Activated CD4-positive, CD25-positive, alpha-beta regulatory T cell treated with anti-CD3 and anti-CD28 coated beads, Interleukin-2, amount 50 U/mL, for 72 hours (primary cell): ENCODE measurements at places on chromosomes 4 and X.

GRCh38 chr4:47562297-47562696, 77.2 kb downstream of the ATP10D start:
- DNase-seq: no peak

DNA sequence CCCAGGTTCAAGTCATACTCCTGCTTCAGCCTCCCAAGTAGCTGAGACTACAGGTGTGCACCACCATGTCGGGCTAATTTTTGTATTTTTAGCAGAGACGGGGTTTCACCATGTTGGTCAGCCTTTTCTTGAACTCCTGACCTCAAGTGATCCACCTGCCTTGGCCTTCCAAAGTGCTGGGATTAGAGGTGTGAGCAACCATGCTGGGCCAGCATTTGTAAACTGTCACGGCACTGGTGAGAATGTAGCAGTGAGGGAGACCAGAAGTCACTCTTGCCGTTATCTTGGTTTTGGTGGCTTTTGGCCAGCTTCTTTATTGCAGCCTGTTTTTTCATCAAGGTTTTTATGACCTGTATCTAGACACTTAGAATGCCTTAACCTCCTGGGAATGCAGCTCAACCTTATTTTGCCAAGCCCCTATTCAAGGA, 22.4 kb downstream of the PCDH18 start:
- no peak for DNase-seq

GRCh38 chr4:6768539-6768905, 14.0 kb upstream of the KIAA0232 start:
- no peak for DNase-seq

- no peak for DNase-seq
Observed at GRCh38 chrX:148647651-148648050, 147.2 kb downstream of the AFF2 start.

- DNase-seq: peak; percentile 7
Observed at GRCh38 chr4:183422962-183423631, 21.3 kb upstream of the CDKN2AIP start.

GRCh38 chr4:35912174-35912573, 332.1 kb downstream of the ARAP2 start:
- no peak for DNase-seq

- no peak for DNase-seq
Observed at GRCh38 chrX:116384406-116384954, 51.9 kb upstream of the SLC6A14 start.

GRCh38 chr4:46370531-46370930, 19.4 kb downstream of the GABRA2 start:
- no peak for DNase-seq

GRCh38 chr4:114277690-114278089, 298.2 kb upstream of the ARSJ start:
- DNase-seq: no peak

GRCh38 chr4:9833421-9833820, 52.0 kb downstream of the DRD5 start:
- DNase-seq: no peak

GRCh38 chrX:20372533-20372932, 105.8 kb upstream of the RPS6KA3 start:
- DNase-seq: no peak

DNA sequence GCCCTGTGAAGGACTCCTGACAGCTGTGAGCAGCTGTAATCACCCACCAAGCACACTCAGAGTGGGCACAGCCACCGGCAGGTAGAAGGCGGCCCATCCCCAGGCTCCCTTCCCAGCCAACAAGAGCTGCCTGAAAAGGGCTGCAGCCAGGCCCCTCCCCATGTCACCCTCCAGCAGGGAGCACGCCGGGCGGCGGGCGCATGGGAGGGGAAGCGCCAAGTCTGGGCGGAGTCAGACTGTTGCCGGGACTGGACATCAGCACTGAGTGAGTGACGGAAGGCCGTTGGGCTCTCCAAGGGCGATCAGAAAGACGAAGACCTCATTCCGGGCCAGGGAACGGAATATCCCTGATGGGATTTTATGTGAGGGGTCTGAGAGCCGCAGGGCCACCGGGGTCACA, 82.1 kb downstream of the PPP2R2C start:
- DNase-seq: no peak

DNA sequence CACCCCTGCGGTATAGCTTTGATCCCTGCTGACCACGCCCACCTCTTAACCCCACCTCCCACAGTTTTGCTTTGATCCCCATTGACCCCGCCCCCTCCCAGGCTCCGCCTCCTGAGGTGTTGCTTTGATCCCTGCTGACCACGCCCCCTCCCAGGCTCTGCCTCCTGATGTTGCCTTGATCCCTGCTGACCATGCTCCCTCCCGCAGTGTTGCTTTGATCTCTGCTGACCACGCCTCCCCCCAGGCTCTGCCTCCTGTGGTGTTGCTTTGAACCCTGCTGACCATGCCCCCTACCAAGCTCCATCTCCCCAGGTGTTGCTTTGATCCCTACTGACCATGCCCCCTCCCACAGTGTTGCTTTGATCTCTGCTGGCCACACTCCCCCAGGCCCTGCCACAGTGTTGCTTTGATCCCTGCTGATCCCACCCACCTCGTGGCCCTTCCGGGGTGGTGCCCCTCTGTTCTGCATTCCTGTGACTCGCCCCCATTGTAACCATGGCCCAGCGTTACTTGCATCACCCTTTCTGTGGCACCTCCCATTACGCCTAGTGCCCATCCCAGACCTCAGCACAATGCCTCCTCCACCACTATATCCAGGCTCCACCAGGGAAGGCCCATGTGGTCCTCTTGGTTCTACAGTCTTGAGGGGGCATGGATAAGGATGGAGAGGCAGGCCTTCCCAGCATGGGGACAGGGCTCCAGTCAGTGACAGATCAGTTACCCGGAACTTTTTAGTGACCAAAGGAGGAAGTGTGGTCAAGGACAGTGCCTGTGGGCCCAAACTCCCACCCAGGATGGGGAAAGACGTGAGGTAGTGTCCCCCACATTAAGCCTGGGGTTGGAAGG, 70.8 kb downstream of the ADRA2C start:
- DNase-seq: peak; percentile 42

DNA sequence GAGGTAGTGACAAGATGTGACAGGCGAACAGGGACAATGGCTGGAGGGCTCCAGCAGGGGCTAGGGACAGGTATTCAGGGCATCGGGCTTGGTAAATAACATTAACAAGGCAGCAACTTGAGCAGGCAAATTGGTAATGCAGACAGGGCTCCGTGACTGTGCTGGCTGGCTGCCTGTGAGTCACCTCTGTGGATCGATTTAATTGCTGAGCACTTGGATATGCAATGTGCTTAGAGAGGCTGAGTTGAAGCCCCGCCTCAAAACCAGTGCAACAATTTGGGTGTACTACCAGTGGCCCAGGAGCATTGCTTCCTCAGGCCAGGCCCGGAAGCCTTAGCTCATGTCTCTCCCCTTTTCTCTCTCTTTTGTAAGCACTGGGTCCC, 19.5 kb downstream of the CNGA2 start:
- no peak for DNase-seq

- DNase-seq: no peak
Observed at GRCh38 chrX:68112321-68112720, 321.0 kb downstream of the OPHN1 start.

DNA sequence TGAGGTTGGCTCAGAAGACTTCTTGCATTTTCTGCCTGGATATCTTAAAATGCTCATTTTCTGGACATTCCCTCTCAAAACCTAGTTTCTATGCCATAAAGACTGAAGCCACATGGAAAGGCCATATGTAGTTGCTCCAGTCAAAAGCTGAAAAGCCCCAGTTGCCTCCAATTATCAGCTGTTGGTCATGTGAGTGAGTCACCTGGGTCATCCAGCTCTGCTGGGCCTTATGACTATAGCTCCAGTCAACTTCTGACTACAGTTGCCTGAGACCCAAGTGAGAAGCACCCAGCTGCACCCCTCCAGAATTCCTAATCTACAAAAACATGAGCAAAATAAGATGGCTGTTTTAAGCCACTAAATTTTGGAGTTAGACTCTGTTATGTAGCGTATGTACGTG, 41.9 kb downstream of the HELQ start:
- DNase-seq: no peak

GRCh38 chrX:153863251-153863991, 22.6 kb downstream of the L1CAM start:
- no peak for DNase-seq

GRCh38 chr4:146098397-146098796, 77.1 kb upstream of the LSM6 start:
- no peak for DNase-seq

- no peak for DNase-seq
Observed at GRCh38 chr4:120526033-120526432, 396.5 kb downstream of the PRDM5 start.

DNA sequence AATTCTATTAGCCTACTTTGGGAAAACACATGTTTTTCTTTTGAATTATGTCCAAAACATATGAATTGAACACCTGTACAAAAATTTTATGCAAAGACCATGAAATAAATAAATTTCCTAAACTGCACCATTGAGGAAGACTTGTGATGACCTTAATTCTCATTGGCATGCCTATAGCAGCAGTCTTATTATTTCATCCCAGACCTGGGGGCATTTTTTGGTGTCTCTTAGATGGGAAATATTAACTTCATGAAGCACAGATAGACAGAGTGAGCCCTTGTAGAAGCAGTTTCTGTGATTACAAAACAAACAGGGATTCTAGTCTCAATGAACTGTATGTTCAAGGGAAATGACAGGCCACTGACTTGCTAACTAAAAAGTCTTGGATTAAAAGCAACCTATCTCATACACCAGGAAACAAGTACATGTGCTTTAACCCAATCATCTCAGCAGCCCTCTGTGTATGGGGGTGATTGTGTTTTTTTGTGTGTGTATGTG, 32.0 kb upstream of the HPGD start:
- DNase-seq: no peak

- DNase-seq: no peak
Observed at GRCh38 chr4:26105337-26105736, 191.3 kb downstream of the SMIM20 start.

DNA sequence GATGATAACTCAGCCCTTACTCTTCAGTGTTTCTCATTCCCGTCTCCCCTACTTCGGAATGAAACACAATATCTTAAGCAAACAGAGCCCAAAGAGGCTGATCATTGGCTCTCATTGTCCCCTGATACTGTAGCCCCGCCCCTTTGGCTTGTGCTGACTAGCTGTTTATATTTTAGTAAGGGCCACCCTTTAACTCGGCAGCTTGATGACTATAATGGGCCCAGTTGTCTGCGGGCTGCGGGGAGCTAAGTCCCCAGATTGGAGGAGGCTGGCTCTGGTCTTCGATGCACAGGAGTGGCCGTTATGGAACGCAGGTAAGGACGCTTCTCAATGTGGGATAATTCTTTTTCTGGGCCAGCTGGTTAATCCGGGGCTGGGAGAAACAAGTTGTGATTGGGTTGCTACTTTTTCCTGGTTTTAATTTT, at the start of gene TRIM2:
TSS of gene TRIM2 (plus strand) at position 197 of the 425 bp plus-strand sequence. CDS start at position 285, 88 bp downstream.
- no peak for DNase-seq

DNA sequence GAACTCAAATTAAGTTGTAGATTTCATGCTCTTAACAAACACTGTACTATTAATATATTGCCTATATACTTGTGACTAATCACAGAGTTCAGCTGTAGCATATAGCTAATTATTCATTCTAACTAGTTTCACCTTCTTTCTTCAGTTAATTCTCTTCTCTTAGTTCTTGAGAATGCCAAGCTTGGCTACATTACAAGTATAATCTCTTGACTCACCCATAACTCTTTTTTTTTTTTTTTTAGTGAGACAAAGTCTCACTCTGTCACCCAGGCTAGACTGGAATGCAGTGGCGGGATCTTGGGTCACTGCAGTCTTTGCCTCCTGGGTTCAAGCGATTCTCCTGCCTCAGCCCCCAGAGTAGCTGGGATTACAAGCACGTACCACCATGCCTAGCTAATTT, 5.4 kb downstream of the KLHL5 start:
- DNase-seq: no peak

- DNase-seq: no peak
Observed at GRCh38 chr4:180937083-180937482, 1306.1 kb upstream of the TENM3 start.

DNA sequence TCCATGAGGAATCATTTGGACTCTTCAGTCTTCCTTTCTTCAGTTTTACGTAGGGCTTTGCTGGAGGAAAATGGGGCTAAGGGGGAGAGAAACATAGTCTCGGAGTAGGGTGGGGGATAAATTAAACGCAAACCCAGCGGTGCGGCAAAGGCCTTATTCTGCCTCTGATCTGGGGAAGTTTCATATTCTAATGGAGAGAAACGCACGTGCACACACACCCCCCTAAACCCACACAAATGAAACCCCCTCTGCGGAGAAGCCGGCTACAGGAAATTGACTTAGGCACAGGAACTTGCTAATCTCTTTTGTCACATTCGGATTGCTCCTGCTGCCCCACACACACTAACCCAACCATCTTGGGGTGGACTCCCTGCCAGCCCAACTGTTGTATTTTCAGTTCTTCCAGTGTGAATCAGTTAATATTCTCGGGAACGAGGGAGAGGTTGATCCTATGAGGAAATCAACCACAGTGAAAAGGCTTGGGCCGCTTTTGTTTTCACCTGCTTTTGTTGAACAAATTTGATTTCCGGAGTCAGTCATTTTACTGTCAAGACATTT, at the start of gene RHOH:
TSS of gene RHOH (plus strand) at position 308 of the 558 bp plus-strand sequence. CDS start 46,356 bp downstream, outside the sequence.
- DNase-seq: peak; percentile 55

DNA sequence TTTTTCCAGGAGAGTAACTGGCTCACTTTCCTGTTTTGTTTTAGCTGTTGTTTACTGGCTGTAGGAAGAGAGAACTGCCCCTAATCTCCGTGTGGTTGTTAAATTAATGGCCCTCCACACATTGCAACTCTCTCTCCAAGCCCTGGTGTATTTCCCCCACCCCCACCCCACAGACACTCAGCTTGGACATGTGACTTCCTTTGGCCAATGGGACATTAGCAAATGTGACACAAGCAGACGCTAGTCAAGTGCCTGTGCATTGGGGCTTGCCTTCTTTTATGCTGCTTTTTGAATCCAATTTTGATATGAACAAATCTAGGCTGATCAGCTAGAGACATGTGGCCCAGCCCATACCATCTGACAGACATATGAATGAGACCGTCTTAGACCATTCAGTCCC, 59.6 kb upstream of the TAB3 start:
- DNase-seq: no peak

DNA sequence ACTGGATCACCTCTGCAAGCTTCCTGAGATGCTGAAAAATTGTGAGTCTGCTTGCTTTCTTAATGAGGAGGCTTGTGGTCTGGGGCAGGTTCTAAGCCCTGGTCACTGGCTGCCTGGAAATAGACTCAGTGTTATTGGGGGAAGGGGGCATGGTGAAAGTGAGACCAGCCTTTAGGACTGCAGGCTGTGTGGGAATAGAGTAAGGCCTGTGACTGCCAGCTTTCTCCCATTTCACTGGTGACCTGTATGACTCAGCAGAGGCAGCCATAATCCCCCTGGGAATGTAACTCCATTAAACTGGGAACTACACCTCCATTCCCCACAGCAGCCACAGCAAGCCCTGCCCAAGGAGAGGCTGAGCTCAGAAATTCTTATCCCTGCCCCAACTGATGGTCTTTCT, 55.9 kb upstream of the IL15 start:
- no peak for DNase-seq

GRCh38 chrX:1355131-1356046, 18.8 kb downstream of the IL3RA start:
- no peak for DNase-seq
